Choroid plexus epithelial cell (primary cell): ENCODE measurements at places on chromosomes 1 and 21.

DNA sequence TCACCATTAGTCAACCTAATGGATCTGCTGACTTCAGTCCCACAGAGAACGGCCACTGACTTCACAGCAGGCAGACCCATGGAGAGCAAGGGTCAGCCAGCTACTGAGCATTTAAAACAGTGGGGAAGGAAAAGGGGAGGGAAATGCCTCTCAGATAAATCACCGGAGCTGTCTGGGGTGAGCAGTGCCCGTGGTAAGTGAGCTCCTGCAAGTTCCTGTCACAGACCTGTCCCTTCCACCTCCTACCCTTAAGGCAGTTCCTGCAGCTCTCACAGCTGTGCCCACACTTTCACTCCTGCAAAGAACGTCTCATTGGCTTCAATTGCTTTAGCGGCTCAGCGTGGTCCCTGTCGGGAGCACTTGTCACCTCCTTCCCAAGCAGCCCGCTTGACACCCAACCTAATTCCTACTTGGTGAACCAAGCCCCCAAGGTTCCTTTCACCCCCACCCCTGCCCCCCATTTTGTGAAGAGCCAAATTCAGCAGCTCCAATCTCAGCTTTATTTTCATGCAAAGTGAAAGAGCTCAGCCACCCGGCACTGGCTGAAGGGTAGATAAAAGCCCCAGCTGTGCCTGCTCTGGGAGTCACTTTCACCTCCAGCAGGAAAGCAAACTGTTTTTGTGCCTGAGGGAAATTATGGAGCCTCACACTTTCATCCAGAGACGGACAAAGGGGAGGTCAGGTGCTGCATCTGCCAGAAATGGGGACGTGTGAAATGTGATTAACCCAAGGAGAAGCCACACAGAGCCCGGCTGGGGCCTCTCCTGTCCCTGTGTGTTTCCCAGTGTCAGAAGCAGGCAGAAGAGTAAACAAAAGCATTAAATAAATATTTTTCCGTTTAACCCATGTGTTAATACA lies 306.2 kb downstream of the TTLL7 start:
- peak; percentile 53 for DNase-seq

- no peak for DNase-seq
Observed at GRCh38 chr1:155035936-155036335, 2.3 kb downstream of the DCST1 start.

DNA sequence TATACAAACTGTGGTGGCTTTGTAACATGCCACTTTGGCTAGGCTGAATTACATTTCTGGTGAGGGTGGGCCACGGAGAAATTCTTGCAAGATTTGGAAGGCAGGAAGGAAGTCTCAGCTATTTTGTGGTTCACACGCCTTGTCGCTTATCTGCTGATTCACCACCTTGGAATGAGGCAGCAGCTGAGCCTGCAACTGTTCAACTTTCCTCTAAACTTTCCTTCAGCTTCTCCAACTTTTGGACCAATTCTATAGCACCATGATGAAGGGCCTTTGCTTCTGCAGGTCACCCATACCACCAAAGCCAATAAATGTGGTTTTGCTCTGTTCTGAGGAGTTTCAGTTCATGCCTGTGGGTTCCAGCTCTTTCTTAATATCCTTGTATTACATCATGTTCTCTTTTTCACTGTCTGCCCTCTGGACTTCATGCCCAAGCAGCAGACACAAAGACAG lies 337.6 kb upstream of the SNX7 start:
- DNase-seq, result peak; percentile 99

DNA sequence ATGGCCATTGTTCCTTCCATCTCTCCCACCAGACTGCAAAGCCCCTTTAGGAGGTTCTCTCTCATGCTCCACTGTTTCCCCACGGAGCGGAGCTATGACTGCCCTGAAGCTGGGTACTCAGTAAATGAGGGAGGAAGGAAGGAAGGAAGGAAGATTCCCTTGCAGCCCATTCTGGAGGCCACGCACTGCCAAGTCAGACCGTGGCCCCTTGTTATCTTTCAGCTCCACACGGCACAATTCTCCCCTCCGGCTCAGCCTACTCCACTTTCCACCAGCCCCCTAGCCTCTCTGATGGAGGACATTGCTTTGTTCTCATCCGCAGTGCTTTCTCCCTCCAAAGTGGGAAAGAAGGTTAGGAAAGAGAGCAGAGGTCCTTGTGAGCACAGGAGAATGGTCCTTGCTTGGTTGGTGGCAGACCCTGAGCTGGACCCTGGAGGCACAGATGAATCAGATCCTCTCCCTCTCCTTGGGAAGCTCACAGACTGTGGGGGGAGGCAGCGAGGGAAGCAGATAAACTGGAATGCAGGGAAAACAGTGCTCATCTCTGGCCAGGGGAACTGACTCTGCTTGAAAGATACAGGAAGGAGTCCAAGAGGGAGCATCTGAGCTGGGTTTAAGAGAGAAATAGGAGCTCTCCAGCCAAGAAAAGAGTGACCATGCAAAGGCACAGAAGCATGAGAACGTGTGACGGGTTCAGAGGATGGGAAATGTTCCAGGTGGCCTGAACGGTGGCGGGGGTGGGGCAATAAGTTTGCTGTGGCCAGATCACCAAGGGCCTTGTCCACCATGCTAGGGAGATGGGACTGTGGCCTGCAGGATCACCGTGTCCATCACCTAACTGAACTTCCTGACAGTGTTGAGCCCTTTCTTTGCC lies 52.6 kb downstream of the GLIS1 start:
- peak; percentile 29 for DNase-seq

GRCh38 chr1:96253246-96254035 lies 468.1 kb upstream of the PTBP2 start:
- DNase-seq, result peak; percentile 11

DNA sequence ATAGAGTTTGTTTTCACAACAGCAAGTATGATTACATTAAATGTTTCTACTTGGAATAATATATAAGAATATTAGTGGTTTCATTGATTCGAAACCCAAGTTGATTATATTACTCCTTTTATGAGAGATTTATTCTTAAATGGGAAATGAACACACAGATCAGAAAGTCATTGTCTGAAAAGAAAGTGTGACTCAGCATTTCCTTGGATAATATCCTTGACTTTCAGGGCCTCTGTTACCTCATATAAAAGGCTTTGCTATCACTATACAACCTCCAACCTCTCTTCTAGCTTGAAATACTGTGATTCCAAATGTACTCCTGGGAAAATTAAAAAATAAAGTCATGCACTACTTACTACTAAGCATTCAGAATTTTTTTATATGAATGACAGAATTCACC lies 295.3 kb upstream of the LYPLAL1 start:
- peak; percentile 55 for DNase-seq

DNA sequence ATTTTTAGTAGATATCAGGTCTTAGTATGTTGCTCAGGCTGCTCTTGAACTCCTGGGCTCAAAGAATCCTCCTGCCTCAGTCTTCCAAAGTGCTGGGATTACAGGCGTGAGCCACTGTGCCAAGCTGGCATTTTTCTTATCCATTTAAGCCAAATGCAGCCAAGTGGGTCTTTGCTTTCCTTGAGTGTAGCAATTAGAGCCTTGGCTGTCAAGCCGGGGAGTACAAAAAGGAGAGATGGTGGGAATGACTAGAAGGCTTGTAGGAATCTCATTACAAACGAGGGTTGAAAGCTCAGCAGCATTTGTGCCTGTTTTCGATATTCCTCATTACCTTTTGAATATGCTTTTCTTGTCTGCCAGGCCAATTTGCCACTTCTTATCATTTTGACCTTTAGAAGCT lies 140.9 kb downstream of the DISC1 start:
- DNase-seq, result no peak
